ENCODE measurements at places on chromosomes 5 and 9.

DNA sequence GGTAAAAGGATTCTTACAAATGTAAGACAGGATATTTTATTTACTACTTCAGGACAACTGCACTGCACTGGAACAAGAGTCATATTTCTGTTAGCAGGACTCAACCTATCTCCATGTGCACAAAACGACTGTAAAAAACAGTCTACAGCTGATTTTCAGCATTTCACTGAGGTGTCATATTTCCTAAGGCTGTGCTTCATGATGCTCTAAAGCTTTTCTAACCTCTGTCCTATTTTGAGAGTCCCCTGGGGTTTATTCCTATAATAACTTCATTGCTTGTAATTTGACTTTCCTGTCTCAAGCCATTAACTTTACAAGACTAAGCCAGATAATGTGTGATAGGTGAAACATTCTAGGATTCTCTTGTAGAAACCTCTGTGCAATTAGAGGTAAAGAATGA is 472.3 kb downstream of the HINT1 start:
- no peak for DNase-seq

DNA sequence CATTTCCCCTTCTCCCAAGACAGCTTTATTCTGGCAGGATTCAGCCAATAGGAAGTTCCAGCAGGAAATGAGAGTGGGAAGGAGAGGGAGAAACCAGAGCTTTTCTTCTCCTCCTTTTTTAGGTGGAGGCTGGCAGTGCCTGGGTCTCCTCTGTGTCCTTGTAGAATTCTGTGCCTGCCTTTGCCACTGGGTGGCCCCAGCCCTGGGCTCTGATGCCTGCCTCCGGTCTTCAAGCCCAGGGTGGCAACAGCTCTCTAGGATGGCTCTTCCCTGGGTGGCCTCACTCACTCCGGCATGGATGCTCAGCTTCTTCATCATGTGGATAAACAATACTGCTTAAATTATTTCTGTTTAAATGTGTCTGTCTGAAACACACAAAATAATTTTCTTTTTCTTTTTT is 694.8 kb downstream of the SEMA5A start:
- DNase-seq: no peak

- DNase-seq: no peak
Observed at GRCh38 chr5:42982107-42982622, 58.0 kb downstream of the ANXA2R start.

DNA sequence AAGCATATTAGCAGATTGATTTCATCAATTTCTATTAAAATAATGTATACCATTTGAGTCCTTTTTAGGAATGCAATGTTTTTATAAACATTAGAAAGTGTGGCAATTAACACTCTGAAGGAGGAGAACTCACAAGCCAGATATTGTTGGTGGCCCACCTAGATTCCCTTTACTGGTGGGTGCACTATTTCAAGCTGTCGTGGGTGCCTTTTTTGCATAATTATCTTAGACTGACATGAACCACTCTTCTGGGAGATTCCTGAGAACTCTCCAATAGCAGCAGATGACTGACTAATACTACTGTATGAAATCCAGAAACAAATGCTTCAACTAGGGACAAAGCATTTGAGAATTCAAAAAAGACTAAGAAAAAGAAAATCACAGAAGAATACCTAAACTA is 526.0 kb downstream of the CDH18 start:
- no peak for DNase-seq
